ENCODE measurements at places on chromosomes 5 and 9. TPM values are rescaled to one million over a fixed set of nuclear protein-coding genes. Genes with fewer than 3 reads are reported as not detected.

Gene PCDHGA9
- 7.1 TPM for total RNA-seq

Gene HOMER1
- 5.8 TPM for total RNA-seq

Gene CDO1
- total RNA-seq: 3.6 TPM

Gene CAMK4
- 4.0 TPM for total RNA-seq

Gene TNFSF8
- total RNA-seq: not detected

Gene CFAP90
- not detected for total RNA-seq

Gene SPINK13
- not detected for total RNA-seq

Gene LSM11
- total RNA-seq: 3.1 TPM
